NCI-H510A (cell line): ENCODE measurements at places on chromosomes 1 and 21.

DNA sequence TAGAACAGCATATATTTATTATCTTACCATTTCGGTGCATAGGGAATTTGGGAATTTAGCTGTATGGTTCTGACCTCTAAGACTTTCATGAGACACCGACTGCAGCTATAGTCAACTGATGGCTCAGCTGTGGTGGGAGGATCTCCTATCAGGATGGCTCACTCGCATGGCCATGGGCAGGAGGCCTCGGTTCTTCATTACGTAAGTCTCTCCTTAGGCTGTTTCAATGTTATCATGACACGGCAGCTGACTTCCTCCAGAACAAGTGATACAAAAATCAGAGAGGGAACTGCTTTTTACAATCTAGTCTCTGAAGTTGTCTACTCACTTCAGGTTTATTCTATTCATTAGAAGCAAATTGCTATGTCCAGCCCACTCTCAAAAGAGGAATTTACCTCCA lies 13.3 kb upstream of the CAPN8 start:
- no peak for DNase-seq

- DNase-seq, result no peak
Observed at GRCh38 chr1:21497466-21498061, 11.7 kb upstream of the ALPL start.

DNA sequence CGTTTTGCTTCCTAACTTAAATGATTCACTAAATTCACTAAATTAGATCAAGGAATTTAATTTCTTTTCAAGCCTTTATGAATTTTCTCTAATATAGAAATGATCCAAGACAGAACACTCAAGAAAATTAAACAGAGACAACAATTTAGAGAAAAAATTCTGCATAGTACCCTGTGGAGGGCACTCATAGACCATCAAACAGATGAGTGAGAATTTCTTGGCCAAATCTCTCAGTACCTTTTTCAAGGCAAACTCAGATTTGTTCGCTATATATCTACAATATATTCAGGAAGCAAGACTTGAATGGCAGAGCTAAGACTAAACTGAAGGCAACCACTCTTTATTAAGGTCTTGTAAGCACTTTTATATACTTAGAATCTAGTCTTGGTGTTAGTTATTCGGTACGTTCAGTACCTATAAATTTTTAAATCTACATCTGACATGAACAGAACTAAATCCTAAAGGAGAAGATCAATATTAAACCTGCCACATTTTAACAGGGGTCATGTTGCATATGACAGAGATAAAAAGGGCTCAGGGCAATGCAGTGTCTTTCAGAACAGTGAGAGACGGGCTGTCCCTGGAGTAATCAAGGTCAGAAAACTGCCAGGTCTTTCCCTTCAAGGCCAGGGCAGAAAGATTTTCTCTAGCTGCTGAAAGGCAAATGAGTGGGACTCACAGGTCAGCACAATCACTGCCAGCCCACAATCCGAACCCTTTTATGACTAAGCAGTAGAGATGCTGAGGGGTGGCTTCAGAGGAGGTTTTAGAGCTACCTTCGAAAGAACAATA lies 118.8 kb upstream of the TMPRSS15 start:
- DNase-seq, result no peak

DNA sequence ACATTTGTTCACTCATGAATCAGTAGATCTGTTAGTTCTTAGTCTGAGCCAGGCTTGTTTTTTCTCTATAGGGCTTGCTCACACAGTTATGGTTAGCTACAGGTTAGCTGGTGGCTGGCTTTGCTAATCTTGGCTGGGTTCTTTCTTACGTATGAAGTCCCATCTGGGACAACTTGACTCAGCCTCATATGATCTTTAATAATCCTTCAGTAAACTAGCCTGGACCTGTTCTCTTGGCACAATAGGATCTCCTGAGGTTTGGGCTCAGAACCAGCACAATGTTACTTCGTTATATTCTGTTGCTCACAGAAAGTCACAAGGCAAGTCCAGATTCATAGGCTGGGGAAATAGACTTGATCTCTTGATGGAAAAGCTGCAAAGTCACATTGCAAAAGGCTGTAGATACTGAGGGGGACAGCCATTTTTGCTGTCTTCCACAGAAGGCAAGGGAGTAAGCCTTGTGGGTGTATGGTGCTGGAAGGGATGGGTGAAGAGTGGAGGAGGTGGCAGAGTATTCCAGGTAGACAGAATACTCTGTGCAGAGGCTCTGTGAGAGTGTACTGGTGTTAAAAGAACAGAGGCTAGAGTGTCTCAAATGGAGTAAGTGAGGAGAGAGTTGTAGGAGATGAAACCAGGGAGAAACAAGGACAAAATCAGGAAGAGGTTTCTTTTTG lies 24.4 kb downstream of the EFCAB7 start:
- no peak for DNase-seq

DNA sequence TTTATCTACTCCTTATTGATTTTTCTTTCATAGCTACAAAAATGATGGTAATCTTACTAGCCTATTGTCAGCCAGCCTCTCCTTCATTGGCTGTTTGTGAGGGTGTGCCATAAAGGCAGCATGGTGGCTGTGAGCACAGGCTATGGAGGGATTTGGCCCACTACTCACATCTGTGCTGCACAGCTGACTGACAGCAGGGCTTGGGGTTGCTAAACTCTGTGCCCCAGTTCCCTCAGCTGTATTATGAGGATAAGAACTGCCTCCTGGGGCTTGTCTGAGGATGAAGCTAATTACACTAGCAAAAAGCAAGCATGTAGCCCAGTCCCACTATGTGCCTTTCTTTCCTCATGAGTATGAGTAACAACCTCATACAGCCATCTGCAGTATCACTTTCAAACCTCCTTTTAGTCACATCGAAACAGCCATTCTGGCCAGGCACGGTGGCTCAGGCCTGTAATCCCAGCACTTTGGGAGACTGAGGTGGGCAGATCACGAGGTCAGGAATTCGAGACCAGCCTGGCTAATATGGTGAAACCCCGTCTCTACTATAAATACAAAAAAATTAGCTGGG lies 66.2 kb downstream of the COQ8A start:
- DNase-seq, result no peak

DNA sequence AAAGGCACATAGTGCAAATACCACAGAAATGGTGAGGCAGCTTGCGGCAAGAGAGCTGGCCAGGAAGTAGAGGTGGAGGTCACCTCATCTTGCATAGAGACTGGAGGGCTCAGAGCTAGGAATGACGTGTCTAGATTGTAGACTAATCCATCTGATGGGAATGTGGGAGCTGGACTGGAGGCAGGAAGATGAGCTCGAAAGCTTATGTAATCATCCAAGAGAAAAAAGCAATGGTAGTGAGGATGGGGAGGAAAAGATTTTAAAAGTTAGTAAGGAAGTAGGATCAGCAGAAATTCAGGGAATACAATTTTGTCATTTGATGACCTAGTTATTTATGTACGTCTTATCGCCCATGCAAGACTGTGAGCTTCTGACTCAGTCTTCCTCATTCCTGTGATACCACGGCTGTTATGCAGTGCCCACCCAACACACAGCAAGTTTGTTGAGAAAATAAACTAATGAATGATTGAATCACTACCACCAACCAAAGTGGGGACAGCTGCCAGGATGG lies 123.9 kb downstream of the RRAGC start:
- DNase-seq, result no peak

GRCh38 chr1:47436979-47437446 lies 831 bp upstream of the FOXD2 start:
- no peak for DNase-seq

GRCh38 chr1:929712-930632 lies 6.2 kb downstream of the SAMD11 start:
- DNase-seq, result no peak

- DNase-seq, result no peak
Observed at GRCh38 chr21:43956019-43956669, 56.0 kb upstream of the TRAPPC10 start.

GRCh38 chr1:28512058-28512611 lies 6.3 kb downstream of the RCC1 start:
- no peak for DNase-seq

DNA sequence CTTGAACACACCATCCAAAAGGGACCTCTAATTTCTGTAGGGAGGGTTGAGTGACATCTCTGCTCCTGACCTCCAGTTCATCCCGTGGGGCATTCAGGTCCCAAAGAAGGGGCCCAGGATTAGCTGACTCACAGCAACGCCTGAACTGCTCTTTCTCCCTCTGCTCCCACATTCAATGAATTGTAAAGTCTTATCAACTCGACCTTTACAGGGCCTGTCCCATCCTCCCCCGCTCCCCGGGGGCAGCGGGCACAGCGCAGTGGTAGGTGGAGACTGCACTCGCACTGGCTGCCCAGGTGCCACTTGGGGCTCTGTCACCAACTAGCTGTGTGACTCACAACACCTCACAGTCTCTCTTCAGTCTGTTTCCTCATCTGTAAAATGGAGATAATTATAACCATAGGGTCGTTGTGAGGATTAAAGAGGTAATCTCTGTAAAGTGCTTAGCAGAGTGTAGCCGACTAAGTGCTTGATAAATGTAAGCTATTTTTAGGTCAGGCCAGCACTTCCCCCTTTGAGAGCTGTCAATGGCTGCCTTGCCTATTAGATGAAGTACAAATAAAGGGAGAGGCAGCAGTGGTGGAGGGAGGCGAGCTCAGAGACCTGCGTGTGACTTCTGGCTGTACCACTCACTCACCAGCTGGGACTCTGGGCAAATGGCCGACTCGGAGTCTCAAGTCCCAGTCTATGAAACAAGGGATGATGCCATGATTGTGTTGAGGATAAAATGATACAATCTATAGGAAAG lies 637 bp upstream of the MYBPHL start:
- DNase-seq, result peak; percentile 58
